Upper lobe of right lung (tissue), 1 donor: ENCODE measurements at places on chromosomes 1 and 21. TPM values are rescaled to one million over a fixed set of nuclear protein-coding genes. Genes with fewer than 3 reads are reported as not detected.

DNA sequence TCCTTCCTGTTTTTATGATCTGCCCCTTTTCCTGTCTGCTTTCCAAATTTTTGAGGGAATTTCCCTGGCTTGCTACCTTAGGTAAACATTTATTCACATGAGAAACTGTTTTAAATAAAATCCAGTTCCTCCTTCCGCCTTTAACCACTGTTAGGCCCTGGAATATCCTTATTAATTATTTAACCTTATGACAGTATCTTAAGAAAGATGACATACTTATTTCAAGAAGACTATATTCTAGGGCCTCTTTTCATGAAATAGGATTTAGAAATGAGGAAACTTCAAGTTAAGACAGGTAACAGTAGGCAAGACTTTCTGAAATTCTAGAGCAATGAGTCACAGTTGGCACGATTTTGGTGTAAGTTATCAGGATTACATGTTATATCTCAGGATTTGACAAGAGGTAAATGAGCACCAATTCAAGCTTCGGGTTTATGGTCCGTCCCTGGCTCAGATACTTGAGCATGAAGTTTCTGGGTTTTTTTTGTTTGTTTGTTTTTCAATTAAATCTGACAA is 2.0 kb upstream of the TNFSF18 start:
- DNase-seq: no peak
- no peak overlapping the region for H3K4me3 ChIP-seq
- H3K27me3 ChIP-seq: no peaks in the 10 kb centered on the region
- H3K36me3 ChIP-seq: no peaks in the 10 kb centered on the region
- no peak overlapping the region for H3K27ac ChIP-seq

DNA sequence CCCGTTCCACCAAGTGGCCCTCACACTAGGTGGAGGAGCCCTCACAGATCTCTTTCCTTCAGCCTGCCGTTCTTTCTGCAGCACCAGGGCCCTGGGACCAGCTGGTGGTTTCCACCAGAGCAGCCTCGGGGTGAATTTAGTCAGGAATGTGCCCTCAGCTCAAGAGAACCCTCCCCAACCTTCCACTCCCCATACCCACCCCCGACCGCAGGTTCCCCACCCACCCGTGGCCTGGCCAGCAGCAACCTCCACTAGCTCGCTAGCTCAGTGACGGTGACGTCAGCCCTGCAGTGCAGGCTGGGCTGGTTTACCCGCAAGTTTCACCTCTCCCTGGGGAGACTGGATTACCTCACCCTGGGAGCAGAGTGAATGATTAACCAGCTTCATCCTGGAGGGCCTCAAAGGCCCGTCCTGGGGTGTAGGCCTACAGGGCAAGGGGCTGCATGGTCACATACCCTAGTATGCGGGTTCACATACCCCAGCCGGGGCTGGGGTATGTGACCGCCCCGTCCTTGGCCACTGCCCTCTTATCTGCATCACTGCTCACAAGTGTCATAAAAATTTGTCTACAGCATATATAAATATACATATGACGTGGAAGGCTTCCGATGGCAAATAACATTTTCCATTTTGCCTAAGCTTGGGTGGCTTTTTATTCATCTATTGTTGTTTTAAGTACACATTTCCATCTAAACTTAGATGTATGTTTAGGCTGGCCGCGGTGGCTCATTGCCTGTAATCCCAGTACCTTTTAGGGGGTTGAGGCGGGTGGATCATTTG is 24.5 kb downstream of the ELF3 start:
- peak; percentile 94 for DNase-seq
- no peak overlapping the region for H3K4me3 ChIP-seq
- H3K27me3 ChIP-seq: no peaks in the 10 kb centered on the region
- H3K4me1 ChIP-seq: peaks cover 11% of the 10 kb centered on the region
- peak overlapping the region; percentile 79 for H3K27ac ChIP-seq

GRCh38 chr1:152018537-152018936 is 18.3 kb downstream of the S100A11 start:
- no peak overlapping the region for H3K27ac ChIP-seq
- no peak overlapping the region for H3K4me3 ChIP-seq
- H3K4me1 ChIP-seq: no peaks in the 10 kb centered on the region
- H3K36me3 ChIP-seq: no peaks in the 10 kb centered on the region

- H3K27ac ChIP-seq: no peak overlapping the region
- DNase-seq: no peak
- no peak overlapping the region for H3K4me3 ChIP-seq
Observed at GRCh38 chr1:214018386-214019268, 30.9 kb downstream of the PROX1 start.

DNA sequence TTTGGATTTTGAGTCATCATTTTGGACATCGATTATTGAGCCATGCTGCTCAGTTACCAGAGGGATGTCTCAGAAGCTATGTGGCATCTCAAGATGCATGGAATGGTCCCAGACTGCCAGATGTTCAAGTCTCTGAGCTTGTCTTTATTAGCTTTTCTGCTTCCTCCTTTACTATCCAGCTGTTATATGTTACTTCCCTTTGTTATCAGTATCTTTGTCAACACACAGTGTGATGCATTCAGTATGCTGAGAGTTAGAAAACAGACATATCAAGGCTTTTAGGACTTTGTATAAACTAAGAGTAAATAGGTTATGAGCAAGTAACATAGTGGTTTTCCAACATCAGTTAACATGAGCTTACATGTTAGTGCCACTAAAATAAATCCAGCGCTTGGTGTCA is 474.5 kb downstream of the DSCAM start:
- H3K4me1 ChIP-seq: no peaks in the 10 kb centered on the region
- no peak for DNase-seq
- H3K27me3 ChIP-seq: no peaks in the 10 kb centered on the region
- H3K36me3 ChIP-seq: no peaks in the 10 kb centered on the region
- no peak overlapping the region for H3K4me3 ChIP-seq

ADAM30 gene
- not detected for total RNA-seq

RPS6KC1 gene
- 15.1 TPM for total RNA-seq

ZMYM1 gene
- 20.1 TPM for total RNA-seq

CYP4Z1 gene
- 2.1 TPM for total RNA-seq

CRYAA gene
- not detected for total RNA-seq
